LHCN-M2 (cell line): ENCODE measurements at places on chromosomes 4 and X.

DNA sequence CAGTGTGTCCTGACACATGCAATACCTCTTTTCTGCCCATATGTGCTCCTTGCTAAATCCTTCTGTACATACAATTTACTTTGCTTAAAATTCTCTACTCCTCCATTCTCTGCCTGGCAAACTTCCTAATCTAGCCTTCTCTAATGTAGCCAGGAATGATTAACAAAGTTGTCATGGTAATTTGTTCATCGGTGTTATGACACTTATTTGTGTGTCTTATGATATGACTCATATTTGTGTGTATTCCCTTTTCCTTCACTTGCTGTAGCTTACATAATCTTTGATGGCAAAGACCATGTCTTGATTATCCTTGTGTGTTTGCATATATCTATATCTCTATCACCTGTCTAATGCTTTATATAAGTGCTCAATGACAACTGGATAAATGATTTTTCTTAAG, 133.3 kb downstream of the COL25A1 start:
- DNase-seq: peak; percentile 47

GRCh38 chr4:14264437-14264836, 636.9 kb upstream of the BOD1L1 start:
- DNase-seq: peak; percentile 20

DNA sequence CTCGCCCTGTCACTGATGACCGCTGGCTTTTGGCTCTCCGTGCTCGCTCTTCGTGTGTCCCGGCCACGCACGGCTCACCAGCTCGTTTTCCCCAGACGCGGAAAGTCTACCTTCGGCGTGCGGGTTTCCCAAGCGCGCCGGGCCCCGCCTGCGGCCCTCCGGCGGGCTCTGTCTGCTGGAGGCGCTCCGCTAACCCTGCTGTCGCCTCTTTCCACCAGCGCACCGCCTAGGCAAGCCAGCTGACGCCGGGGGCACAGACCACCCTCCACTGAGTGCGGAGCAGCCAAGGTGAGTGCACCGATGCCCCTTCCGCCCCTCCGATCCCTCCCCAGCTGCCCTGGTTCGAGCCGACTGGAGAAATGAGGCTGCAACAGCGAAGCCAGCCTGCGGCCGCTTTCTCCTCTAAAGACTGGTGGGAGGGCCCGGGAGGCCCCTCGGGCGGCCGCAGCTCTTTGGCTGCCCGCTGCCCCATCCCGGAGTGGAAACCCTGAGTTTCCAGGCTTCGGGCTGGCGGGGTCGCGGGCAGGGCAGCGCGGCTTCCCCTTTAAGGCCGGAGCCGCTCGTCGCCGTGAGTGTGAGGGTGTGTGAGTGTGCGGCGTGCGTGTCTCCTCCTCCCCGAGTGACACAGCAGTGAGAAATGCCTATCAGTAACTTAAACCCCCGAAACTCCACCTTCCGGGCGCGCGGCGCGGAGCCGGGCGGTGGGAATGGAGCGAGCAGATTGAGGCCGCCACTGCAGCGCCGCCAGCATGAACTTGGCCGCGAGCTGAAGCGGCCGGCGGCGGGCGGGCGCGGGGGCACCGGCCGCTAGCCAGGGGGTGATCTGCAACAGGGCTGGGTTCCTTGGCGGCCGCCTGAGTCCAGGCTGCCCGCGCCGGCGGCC, at the start of gene MAMLD1:
TSS of gene MAMLD1 (plus strand) at position 719 of the 883 bp plus-strand sequence. CDS start 82,200 bp downstream, outside the sequence.
- DNase-seq: peak; percentile 83

DNA sequence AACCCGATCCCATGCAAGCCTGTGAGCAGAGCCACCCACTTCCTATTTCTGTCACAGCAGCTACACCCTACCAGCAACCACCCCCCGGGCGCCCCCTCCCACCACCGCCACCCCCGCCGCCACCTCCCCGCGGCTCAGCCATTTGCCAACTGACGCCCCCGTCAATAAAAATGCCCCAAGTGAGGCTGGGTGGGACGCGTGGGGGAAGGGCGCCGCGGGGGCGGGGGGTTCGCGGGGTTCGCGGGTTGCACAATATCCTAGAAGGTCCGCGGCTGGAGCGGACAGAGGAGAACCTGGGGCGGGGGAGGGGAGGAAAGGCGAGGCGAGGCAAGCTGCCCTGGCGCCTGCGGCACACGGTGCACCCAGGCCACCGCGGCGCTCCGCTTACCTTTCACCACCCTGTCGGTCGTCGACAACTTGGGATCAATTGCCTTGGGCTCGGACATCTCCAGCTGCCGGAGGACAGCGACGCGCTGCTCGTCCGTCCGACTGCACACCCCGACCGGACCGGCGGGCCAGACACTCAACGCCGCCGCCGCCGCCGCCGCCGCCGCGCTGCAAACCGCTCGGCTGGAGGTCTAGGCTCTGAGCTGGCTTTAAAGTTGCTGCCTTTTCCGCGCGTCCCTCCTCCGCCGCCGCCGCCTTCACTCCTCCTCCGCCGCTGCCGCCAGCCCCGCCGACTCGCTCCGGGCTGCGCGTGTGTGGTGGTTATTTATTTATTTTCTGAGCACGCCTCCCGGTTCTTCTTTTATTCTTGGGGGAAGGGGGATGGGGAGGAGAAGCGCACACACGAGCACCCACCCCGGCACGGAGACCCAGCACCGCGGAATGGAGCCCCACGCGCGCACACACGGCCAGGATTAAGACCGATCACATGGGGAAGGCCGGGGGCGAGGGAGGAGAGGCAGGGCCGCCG, 717 bp downstream of the PPP3CA start:
- DNase-seq: peak; percentile 65

- DNase-seq: peak; percentile 78
Observed at GRCh38 chr4:78864405-78865024, 74.7 kb downstream of the PAQR3 start.

- DNase-seq: peak; percentile 52
Observed at GRCh38 chrX:9341291-9342201, 123.3 kb upstream of the TBL1X start.
